ENCODE measurements at places on chromosomes 1 and 21.

DNA sequence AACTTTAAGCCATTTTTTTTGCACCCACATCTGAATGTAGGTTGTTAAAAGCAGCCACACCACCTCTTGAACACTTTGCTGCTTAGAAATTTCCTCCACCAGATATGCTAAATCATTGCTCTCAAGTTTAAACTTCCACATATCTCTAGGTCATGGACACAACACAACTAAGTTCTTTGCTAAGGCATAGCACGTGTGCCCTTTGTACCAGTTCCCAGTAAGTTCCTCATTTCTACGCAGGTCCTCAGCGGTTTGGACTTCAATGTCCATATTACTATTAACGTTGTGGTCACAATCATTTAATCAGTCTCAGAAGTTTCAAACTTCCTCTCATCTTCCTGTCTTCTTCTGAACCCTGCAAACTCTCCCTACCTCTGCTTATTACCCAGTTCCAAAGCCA lies 661.6 kb upstream of the PKN2 start:
- no peak for DNase-seq

- no peak for DNase-seq
These were observed 829 bp upstream of the HES2 start for GRCh38 chr1:6420454-6421042.

GRCh38 chr1:197744979-197745378 lies 30.3 kb downstream of the DENND1B start:
- DNase-seq: no peak

DNA sequence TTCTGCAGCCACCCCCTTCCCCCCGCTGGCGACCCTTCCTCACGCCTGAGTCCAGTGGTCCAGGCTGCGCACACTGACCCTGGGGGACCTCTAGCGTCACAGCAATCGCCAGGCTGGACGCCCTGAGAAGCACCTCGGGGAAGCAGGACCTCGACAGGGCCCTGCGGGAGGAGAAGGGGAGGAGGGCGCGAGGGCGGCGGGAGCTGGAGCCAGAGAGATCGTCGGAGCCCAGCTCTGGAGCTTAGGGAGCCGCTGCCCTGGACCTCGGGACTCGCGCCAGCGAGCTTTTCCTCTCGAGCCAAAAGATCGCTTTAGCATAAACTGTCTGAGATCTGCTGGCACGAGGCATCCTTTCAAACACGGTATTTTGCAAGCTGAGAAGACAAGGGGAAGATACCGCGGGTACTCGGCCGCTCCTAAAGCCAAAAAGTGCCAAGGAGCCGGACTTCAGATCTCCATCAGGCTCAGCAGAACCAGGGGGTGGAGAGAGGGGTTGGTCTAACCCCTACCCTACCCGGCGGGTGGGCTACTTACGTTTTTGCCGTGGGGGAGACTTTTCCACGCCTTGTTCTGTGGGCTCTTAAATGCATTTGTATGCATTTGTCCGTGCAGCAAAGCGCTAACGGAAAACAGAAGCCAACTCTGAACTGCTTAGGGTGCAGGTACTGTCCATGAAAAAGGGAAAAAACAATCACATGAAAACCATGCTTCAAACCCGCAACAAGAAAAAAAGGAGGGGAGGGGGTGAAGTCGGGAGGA lies 586 bp downstream of the COL24A1 start:
- peak; percentile 85 for DNase-seq

GRCh38 chr1:66247415-66248208 lies 286.3 kb upstream of the SGIP1 start:
- DNase-seq: no peak

- DNase-seq: no peak
These were observed 48.8 kb downstream of the PPP1R12B start for GRCh38 chr1:202397256-202397655.

GRCh38 chr1:159937054-159937750 lies 8.2 kb downstream of the IGSF9 start:
- DNase-seq: no peak

- DNase-seq: no peak
These were observed 13.3 kb downstream of the OVAAL start for GRCh38 chr1:180571832-180572636.

DNA sequence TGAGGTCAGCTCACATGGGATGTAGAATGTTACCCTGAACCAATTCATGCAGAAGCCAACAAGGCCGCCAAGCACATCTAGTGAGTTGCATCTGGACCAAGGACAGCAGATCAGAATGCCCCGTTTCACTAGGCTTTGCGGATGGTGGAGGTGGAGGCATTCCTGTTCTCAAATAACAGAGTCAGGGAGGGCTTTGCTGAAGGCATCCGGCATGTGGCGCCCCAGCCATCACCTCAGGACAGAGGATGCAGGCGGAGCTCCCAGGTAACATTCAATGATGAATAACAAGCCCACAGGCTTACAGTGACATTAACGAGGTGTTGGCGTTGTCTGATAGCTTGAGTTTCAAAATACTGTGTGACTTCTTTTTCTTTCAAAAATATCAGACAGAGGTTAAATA lies 476.2 kb downstream of the CAMTA1 start:
- no peak for DNase-seq

- no peak for DNase-seq
These were observed 37.5 kb downstream of the EDN2 start for GRCh38 chr1:41446851-41447610.

DNA sequence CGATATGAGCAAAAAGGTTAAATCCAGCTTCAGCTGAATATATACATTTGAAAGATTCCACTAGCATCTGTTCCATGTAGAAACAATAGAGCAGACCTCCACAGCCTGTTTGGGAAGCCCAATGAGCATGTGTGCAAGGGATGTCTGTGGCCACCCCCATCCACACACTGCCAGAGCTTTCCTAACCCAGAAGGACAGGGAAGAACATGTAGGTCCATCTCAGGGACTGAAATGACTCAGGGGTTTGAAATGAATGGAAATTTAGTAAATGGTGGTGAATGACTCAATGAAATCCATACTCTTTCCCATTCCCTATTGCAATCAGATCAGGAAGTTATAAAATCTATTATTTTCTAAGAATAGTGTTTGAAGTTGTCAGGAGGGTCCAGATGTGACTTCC lies 397.2 kb downstream of the DUSP10 start:
- no peak for DNase-seq

DNA sequence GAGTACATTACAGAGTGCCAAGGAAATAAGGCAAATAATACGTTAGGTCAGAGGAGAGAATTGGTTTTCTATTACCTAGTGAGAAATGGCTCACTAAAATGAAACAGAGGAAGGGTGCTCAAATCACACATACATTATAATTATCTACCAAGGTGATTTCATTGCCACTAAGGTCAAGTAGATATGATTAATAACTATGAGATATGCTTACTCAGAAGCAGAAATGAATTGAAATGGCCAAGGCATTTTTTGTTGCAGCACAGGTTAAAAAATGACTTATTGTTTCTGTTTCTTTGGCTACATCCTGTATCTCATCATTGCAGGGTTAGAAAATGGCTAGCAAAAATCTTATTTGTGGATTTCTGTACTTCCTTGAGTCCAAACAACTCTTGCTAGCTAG lies 154.5 kb upstream of the GORAB start:
- no peak for DNase-seq

DNA sequence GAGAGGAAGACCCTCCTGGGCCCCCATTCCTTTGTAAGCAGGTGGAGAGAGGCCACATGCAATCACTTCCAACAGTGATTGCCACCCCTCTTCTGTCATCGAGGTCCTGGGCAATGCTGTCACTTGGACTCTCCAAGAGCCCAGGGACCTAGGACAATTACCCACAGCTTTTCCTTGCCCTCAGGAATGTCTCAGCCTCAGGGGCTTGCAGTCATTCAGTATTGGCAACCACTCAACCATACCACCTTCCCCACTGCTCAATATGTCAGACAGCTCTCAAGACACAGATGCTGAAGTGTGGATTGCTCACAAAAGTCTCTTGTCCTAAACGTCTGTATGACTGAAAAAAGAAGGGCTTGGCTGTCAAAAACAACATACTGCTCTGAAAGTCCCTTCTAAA lies 87.8 kb downstream of the PTPN14 start:
- DNase-seq: no peak

- DNase-seq: no peak
These were observed 151.0 kb downstream of the NUF2 start for GRCh38 chr1:163472651-163473248.

- DNase-seq: no peak
These were observed 26.9 kb downstream of the SORT1 start for GRCh38 chr1:109370712-109371340.

- DNase-seq: no peak
These were observed 125.2 kb downstream of the TYW3 start for GRCh38 chr1:74858136-74858535.

DNA sequence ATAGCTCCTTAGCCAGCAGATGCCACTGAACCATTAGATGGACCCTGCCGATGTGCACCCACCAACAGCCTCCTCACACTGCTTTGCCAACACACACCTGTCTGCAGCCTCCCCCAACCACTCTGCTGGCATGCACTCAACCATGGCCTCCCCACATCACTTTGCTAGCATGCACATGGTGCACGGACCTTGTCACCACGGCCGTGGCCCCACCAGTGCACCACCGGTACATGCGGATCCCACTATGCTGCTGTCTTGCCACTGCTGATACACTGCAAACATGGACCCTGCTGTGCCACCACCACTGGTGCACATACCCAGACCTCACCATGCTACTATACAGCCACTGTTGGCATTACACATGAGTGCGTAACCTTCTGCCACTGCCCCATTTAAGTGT lies 66.1 kb downstream of the HFM1 start:
- DNase-seq: no peak

- DNase-seq: no peak
These were observed 355.2 kb downstream of the PBX1 start for GRCh38 chr1:164914208-164914607.

- DNase-seq: no peak
These were observed 9.3 kb upstream of the VANGL1 start for GRCh38 chr1:115632251-115633026.

- no peak for DNase-seq
These were observed 70.6 kb upstream of the CHRM3 start for GRCh38 chr1:239315631-239316217.

DNA sequence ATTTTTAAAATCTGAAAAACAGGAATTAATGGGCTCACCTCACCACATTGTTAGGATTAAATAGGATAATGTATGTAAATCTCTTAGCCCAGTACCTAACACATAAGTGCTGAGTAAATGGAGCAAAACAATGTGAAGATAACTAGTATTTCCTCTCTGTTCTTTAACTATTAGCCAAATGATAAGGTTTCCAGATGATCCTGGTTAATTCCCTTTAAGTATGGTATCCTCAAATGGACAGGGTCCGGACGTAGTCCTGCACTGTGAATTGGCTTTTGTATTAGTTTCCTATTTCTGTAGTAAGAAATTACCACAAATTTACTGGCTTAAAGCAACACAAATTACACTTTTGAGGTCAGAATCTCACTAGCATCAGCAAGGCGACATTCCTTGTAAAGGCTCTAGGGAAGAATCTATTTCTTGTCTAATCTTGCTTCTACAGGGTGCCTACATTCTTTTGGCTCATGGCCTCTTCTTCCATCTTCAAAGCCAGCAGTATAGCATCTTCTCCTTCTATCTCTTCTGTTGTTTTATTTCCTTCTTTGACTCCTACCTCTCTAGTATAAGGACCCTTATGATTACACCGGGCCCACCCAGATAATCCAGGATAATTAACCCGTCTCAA lies 17.1 kb downstream of the SCAF4 start:
- no peak for DNase-seq

- no peak for DNase-seq
These were observed 31.6 kb downstream of the ATP2B4 start for GRCh38 chr1:203658274-203658673.

- no peak for DNase-seq
These were observed 31.6 kb downstream of the KRTAP20-3 start for GRCh38 chr21:30674312-30674711.
